ENCODE measurements at places on chromosomes 5 and 9.

- no peak for DNase-seq
These were observed 28.8 kb upstream of the TNFAIP8 start for GRCh38 chr5:119327018-119327417.

DNA sequence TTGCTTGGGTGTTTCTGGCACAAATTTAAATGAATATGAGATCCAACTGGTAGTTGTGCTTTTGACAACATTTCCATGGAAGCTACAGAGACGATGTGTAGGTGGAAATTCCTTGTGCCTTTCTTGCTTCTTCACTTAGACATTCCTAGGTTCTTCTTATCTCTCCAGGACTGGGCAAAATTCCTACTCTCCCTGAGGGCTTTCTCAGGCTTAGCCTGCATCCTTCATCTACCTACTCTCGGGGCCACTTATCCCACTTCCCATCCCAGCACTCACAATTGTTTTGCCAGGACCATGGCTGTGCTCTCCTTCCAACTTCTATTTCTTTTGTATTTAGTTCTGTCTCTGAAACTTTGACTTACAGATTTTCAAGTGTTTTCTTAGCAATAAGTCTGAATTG, 17.8 kb upstream of the SPINK1 start:
- DNase-seq, result no peak

- DNase-seq, result no peak
These were observed 13.3 kb upstream of the GNG10 start for GRCh38 chr9:111648066-111648465.

DNA sequence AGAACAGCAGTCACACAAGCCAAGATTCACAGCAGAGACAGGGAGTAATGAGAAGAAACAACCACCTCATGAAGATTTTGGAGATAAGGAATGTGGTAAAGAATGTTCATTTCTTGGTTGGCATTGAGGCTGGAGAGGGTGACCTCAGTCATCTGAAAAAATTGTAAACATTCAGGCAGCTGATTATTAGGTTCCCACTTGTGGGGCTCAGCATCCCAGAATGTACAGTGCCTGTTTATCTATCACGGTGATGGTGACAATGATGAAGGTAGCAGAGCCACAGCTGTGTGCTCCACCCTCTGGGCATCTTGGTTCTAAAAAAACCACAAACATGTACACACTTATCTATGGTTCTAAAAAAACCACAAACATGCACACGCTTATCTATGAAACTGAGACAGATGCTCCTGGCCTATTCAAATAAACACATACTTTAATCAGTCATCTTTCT, 143.9 kb upstream of the MOCS2 start:
- DNase-seq, result no peak

DNA sequence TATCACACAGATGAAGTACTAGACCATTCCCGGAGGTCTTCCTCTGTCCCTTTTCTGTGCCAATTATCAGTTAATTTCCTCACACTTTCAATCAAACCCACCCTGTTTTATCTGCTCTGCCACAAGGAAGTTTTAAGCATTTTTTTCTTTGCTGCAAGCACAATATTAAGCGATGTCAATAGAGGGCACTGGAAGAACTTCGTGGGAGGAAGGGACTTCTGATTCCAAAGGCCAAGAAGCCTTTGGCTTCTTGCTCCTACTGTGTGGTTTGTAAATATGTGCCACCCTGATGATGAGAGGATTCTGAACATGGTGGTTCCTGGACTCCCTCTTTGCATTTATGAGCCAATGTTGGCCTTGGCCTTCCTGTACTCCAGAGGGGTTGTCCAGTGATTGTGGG, 1712.5 kb upstream of the C9orf72 start:
- DNase-seq, result no peak

DNA sequence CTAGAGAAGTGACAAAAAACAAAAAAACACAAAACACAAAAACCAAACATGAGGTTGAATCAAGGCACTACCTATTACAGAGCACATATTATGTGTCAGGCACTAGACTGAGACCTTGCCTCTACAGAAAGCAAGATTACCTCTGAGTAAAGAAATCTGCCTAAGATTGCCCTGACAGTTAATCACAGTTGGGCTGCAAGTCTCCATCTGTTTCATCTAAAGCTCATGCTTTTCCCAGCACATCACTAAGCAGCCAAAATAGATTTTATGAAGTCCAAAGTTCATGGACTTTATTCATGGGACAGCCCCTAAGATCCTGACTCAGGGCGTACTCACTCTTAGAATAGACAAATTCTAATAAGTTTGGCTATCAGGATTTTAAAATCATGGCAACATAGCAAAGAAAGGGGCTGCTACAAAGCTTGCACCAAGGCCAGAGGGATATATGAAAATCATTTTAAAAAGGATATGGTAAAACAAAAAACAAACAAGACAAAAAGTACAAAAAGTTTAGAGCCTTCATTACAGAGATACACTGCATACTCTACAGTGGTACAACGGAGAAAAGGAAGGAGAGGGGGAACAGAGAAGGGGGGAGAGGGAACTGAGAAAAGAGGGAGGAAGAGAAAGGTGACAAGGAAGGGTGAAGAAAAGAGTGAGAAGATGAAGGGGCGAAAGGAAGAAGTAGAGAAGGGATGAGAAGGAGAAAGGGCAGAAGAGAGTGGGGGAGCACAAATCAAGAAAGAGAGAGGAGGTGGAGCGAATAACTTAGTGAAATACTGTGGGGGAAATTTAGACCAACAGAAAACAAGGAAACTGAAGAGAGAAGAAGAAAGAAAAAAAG, 58.2 kb downstream of the RICTOR start:
- no peak for DNase-seq

DNA sequence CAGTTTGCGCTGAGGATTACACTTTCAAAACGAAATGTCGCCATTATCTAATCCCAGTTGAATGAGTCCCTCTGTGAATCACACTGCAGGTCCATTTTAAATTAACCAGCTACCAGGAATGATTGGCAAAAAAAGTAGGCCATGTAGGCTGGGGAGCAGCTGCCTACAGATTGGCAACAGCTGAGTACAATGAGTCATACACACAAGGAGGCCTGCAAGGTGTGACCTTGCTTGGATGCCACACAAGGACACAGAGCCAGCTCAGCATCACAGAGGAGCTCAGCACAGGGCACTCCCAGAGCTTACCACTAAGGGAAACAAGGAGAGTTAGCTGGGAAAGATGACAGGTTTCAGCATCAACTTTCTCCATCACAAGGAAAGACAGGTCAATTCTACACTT, 12.9 kb downstream of the HAVCR1 start:
- DNase-seq, result no peak

GRCh38 chr5:56352808-56353590, 119.9 kb upstream of the ANKRD55 start:
- no peak for DNase-seq

- DNase-seq, result no peak
These were observed 213.7 kb upstream of the NR4A3 start for GRCh38 chr9:99607842-99608448.

DNA sequence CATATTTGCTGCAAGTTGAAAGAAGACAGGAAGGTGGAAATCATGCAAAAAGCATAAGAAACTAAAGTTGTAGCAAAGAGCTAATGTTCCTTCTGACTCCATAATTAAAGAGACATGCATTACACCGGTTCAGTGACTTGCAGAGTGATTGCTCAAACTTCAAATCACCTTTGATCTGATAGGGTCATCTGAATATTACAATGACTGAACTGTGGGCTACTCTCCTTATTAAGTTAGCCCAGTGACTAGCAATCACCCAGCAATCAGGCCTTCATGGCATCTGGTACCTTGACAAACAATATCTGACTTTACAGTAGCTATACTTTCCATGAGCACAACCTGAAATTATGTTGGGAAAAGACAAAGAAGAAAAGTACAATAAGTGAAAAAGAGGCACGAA, 84.9 kb downstream of the NREP start:
- no peak for DNase-seq

- DNase-seq, result no peak
These were observed 42.4 kb downstream of the MRRF start for GRCh38 chr9:122307061-122307460.

GRCh38 chr9:10005206-10005605, 607.6 kb downstream of the PTPRD start:
- DNase-seq, result no peak

- DNase-seq, result no peak
These were observed 55.8 kb downstream of the ANXA2R start for GRCh38 chr5:42984307-42984706.

DNA sequence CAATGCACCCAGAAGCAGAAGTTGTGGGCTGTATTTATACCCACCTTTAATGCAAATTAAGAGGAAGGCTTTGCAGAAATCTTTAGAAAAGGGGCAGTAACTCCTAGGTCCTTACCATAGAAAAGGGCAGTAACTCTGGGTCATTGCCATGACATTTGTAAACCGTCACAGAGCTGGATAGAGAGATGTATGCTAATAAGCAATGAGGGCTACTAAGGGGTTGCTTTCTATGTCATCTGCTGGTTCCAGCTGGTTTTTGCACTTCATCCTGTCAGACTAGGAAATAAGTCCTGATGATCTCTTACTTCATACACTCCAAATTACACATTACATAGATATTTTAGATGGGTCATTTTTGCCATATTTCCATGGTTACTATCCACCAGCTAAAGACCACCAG, 299.1 kb upstream of the TYRP1 start:
- DNase-seq, result no peak

DNA sequence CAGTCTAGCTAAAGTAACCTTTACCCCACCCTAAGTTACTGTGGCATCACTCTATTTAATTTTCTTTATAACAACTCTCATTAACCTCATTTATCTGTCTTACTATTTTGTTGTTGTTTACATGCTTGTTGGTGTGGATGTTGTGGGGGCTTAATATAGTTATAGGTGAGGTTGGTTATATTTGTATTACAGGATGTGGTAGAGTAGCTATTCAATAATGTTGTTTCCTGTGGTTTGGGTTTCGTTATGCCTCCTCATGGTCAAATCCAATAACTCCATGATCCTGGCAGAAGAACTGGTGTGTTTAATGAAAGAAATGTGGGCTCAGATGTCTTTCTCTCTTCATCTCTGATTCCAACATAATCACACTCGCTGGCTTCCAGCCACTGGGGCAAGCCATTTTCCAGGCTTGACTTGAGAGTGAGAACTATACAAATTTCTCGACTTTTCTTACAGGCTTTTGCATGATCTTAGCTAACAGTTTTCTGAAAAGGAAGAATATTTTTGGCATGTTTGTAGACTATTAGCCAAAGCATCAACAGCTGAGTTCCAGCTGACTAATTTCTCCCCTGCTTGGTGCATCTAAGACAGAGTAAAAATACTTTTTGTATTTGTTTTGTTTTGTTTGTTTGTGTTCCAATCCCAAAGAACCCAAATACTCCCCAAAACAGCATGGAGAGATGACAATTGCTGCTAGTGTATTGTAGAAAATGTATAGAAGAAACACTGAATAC, 303.7 kb upstream of the PAPPA start:
- no peak for DNase-seq

Measured in stimulated activated CD4-positive, alpha-beta T cell treated with anti-CD3 and anti-CD28 coated beads, Interleukin-2, amount 100 ng/mL, for 48 hours (primary cell).